ENCODE measurements at places on chromosomes 1 and 21. TPM values are rescaled to one million over a fixed set of nuclear protein-coding genes. Genes with fewer than 3 reads are reported as not detected.

Gene MNDA
- not detected for total RNA-seq

Gene DIPK1A
- 10.9 TPM for total RNA-seq

Gene ITGB2
- total RNA-seq, result 411 TPM

Gene CRYAA
- total RNA-seq, result not detected

Gene RHCE
- not detected for total RNA-seq

Gene NTMT2
- not detected for total RNA-seq

Gene SEMA4A
- total RNA-seq, result 41.2 TPM

Gene ZNF644
- total RNA-seq, result 139 TPM

Gene TATDN3
- total RNA-seq, result 24.1 TPM

Gene SPATA1
- 2.4 TPM for total RNA-seq

DNA sequence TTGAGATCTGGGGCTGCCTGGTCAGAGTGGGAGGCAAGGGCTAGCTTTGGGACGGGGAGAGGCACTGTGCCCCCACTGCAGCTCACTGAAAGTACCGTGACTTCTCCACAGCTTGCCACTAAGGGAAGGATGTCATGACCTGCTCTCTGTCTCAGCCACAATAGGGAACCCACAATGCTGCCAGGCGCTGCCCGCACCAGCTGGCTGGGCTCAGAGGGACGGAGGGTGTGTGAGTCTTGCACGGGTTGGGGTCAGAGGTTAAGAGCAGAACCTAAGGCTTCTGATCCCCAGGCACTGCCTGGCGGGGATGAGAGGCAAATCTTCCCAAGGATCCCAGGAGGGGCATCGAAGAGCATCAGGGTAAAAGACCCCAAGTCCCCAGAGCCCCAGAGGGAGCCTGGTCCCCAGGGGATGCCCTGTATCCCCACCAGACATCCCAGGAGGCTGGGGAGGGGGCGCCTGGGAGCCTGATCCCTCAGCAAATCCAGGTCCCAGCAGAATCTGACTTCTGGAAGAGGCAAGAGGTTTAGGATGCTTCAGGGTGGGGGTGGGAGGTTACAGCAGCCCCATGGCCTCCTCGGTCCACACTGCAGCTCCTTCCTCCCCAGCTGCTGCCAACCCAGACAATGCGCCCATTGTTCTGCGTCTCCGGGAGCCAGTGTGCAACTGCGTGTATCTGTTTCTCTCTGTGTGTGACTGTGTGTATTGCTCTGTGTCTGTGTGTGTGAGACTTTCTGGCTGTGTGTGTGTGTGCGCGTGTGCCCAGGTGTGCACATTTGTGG lies 2.0 kb upstream of the MARCKSL1 start:
- no peak for DNase-seq

GRCh38 chr1:181675918-181676190 lies 192.5 kb downstream of the CACNA1E start:
- DNase-seq, result no peak

DNA sequence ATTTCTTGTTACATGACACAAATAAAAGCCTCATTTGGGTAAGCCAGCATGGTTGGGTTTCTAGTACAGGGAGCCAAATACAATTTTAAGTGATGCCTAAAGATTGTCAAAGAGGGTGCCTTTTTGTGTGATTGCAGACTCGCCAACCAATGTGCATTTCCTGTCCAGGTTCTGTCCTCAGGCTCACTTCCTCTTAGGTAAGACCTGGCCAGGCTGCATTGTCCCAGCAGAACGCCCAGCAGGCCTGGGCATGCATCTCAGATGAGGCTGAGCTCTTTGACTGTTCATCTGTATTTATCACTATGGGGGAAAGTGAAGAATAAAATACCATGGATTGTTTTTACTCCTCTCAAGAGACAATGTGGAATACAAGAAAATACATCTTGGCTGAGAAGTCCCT lies 49.7 kb downstream of the KCNC4 start:
- DNase-seq, result no peak

- DNase-seq, result no peak
Measured at GRCh38 chr1:243890576-243890975, 40.5 kb upstream of the AKT3 start.

DNA sequence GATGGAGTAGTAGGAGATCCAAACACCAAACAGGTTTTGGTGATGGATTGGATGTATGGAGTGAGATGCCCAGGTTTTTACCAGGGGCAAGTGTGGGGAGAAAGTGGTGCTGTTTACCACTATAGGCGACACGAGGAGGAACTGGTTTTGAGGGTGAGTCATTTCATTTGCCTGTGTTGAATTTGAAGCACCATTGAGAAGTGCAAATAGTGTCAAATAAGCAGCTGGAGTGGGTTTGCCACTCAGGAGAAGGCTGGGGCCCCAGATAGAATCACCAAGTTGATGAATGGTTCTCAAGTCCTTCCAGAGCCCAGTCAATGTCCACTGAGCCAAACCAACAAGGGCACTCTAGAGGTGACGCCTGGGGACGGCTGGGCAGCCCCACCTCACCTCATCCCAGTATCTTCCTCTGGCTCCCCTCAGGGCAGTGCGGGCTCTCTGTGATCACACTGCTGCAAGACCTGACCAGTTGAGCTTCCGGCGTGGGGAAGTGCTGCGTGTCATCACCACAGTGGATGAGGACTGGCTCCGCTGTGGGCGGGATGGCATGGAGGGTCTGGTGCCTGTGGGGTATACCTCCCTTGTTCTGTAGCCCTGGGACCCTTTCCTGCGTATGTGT lies 9.4 kb downstream of the RUSC1 start:
- DNase-seq, result no peak

GRCh38 chr1:107879927-107880326 lies 85.1 kb downstream of the VAV3 start:
- no peak for DNase-seq

DNA sequence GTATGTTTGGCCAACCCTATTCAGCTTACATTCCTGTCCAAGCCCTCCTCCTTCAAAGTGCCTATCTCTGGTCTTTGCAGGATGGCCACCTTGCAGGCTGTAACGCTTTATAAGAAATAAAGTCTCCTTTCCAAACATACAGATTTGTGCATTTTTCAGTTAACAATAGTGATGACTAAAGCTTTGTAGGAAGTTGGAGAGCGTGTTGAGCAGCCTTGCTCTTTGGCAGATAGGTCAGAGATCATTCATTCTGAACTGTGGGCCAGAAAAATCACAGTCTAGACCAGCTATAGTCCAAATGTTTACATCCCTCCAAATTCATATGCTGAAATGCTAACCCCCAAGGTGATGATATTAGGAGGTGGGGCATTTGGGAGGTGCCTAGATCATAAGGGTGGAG lies 34.0 kb upstream of the FAM89A start:
- no peak for DNase-seq

GRCh38 chr1:46813858-46814396 lies 15.1 kb downstream of the CYP4B1 start:
- no peak for DNase-seq

GRCh38 chr1:225766967-225767633 lies 10.5 kb upstream of the SRP9 start:
- DNase-seq, result no peak

- DNase-seq, result no peak
Measured at GRCh38 chr1:76961820-76962207, 94.5 kb downstream of the ST6GALNAC5 start.

- no peak for DNase-seq
Measured at GRCh38 chr1:201280884-201281283, 2.4 kb upstream of the PKP1 start.

GRCh38 chr1:221511797-221512196 lies 230.1 kb downstream of the DUSP10 start:
- DNase-seq, result no peak

DNA sequence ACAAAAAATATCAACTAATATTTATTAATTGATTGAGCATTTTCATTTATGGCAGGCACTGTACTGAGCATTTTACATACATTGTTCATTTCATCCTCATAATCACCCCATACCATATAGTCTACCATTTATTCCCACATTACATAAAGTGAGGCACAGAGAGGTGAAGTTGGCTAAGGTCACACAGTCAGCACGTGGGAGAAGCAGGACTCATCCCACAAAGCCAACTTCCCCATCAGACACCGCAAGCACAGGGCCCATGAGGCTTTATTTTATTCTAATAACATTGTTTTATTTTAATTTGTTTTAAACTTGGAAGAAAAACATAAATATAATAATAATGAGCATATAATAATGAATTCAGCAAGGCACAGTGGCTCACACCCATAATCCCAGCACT lies 43.1 kb upstream of the CAPZB start:
- no peak for DNase-seq

DNA sequence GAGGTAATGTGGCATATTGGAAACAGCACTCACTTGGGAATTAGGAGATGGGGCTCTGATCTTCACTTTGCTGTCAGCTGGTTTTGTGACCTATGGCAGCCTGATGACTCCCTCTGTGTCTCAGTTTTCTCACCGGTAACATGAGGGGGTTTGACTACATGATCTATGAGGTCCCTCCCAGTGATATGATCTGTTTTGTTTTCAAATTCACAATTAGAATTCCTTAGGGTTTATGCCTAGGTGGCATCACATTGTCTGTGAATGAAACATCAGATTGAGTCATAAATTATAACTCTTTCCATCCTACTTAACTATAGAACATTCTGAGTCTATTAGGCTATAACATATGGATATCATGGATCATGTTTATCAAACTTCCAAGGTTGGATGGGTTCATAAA lies 386.6 kb downstream of the PTBP2 start:
- DNase-seq, result no peak

DNA sequence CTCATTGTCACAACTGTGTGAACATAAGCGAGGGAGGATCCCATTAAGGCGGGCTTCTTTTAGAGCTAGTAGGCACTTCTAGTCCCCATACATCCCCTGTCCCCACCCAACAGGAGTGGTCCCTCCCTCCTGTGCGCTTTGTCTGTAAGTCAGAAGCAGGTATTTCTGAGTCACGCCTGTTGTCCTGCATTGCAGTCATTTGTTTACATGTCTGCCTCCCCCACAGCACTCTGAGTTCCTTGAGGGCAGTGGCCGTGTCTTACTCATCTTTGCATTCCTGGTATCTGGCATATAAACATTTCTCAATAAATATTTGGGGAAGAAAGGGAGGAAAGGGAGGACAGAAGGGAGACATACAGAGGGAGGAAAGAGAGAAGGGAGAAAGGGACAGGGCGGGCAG lies 40.3 kb downstream of the PLEKHA6 start:
- no peak for DNase-seq

DNA sequence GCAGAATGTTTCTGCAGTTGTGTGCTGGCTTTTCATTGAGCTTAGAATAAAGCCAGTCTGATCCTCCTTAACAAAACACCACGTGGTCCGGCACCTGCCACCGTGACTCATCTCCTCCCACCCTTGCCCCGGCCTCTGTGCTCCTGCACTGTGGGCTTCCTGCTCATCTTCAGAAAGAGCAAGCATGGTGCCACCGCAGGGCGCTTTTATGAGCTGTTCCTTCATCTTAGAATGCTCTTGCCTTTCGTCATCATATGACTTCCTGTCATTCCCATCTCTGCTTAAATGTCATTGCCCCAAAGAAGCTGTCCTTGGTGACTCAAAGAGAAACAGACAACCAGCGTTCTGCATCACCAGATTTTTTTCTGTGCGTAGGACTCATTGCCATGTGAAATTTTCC lies 117.8 kb downstream of the HHAT start:
- DNase-seq, result peak; percentile 41

- no peak for DNase-seq
Measured at GRCh38 chr1:59434336-59434735, 137.4 kb downstream of the FGGY start.

DNA sequence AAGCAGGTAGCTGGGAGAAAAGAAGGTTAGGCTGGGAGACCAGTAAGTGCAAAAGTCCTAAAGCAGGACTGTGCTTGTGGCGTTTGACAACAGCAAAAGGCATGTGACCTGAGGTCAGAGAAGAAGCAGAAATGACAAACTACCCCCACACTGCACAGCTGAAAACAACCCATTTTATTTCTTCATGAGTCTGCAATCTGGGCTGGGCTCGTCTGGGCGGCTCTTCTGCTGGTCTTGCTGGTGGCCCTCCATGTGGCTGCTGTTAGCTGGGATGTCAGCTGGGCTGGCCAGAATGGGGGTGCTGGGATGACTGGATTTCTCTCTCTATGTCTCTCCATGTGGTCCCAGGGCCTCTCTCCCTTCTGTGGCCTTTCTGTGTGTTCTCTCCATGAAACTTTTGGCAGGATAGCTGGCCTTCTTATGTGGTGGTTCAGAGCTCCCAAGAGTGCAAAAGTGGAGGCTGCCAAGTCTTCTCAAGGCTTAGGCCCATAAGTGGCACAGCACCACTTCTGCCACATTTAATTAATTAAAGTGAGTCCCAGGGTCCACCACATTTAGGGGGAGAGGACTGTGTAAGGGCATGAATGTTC lies 128.6 kb downstream of the RIPK4 start:
- no peak for DNase-seq

DNA sequence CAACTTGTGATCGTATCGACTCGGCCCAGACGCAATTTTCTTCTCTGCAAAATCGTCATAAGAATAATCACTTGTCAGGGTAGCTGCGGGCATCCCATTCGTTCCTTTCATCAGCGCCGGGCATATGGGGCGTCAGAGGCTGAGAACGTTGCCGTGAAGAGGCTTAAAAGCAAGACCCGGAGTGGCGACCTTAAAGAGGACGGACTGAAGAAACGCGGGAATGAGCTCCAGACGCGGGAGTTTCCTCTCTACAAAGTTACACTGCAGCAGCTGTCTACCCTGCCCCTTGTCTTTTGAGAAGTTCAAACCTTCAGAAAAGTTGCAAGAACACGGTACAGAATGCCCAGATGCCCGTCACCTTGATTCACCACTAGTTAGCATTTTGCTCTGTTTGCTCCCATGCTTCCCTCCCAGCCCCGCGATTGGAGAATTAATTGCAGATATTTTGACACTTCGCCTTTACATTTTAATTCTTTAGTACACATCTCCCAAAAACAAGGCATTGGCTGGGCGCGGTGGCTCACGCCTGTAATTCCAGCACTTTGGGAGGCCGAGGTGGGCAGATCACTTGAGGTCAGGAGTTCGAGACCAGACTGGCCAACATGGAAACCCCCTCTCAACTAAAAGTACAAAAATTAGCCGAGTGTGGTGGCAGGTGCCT lies 967 bp downstream of the CENPS start:
- DNase-seq, result peak; percentile 11

GRCh38 chr1:6815726-6816125 lies 30.5 kb downstream of the CAMTA1 start:
- DNase-seq, result no peak

GRCh38 chr1:208628022-208628914 lies 384.1 kb upstream of the PLXNA2 start:
- no peak for DNase-seq

GRCh38 chr1:53546409-53547155 lies 87.4 kb downstream of the DMRTB1 start:
- DNase-seq, result no peak

GRCh38 chr1:185681034-185681633 lies 53.1 kb upstream of the HMCN1 start:
- DNase-seq, result peak; percentile 69

- DNase-seq, result no peak
Measured at GRCh38 chr1:84603941-84604830, 29.9 kb upstream of the CTBS start.

GRCh38 chr1:22018583-22019559 lies 17.4 kb downstream of the CELA3A start:
- peak; percentile 41 for DNase-seq

Data from CD4-positive, CD25-positive, alpha-beta regulatory T cell (primary cell).